Fibroblast of skin of left quadriceps (primary cell): ENCODE measurements at places on chromosomes 6 and 20.

DNA sequence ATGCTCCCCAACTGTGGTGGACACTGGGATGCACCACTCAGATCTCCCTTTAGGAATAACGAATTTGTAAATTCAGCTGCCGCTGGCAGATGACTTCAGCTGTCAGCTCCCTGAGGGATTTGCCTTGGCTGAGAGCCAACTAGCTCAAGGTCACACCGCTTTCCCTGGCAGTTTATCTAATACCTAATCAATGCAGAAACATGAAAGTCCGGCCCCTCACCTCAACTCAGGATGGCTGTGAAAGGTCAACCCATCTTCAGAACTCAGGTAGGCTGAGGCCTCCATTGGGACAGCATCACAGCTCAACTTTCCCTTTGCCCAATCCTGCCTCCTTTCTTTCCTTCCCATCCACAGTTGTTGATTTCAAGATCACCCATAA lies 22.8 kb upstream of the SCGN start:
- DNase-seq, result no peak

DNA sequence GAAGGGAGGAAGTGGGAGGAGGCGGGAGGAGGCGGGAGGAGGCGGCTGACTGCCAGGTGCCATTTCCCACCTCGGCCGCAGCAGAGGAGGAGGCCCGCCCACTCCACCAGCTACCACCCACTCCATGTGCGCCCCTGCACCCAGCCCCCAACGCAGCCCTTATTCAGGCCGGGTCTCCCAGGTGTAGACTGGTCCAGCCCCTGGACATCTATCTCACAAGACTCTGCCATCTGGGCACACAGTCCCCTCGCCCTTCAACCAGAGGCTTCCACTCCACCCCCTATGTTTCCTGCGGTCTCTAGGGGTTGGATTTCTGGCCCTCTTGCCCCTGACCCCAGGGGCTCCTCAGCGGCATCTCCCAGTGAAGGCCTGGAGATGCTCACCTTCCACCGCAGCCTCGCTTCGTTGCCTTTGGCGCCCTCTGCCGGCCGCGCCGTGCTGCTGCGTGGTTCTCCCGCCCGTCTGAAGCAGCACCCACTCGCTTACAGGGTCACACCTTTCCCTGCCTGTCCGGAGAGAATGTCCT lies 32.6 kb upstream of the FAM83D start:
- DNase-seq, result peak; percentile 1

DNA sequence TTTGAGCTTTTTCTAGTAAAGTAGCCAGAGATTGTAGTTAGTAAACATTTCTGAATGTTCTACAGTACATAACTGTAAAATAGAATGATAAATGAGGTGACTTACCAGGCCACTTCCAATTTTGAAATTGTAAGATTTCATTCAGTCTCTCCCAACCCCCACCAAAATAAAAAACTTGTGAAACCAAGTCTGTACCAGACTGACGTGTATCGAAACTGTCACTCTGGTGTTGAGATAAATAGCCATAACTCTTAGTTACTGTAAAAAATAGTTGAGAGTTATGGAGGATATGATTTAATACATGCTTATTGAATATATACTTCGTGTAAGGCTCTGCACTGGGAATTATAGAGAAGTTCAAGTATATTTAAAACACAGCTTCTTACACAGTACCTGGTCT lies 455.7 kb downstream of the PLCB1 start:
- no peak for DNase-seq

DNA sequence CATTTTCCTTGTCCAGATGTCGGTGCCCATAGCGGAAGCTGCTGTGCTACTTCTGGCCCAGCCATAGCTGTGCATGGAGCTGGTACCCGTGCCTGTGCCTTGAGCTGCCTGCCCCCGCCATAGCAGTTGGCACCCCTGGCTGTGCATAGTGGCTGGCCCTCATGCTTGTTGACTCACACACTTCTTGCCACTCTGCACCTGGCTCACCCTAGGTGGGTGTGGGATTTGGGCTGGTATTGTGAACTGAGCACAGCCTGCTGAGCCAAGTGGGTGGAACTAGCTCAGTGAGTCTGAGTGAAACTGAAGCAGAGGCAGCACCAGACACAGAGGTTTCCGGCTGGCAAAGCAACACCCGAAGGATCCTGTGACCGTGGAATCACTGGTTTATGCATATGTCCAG lies 689.5 kb upstream of the EYS start:
- no peak for DNase-seq

GRCh38 chr6:84977363-84977705 lies 212.9 kb upstream of the TBX18 start:
- DNase-seq, result no peak

GRCh38 chr6:72418495-72418894 lies 203.4 kb upstream of the KCNQ5 start:
- peak; percentile 81 for DNase-seq

GRCh38 chr20:13995841-13996240 lies 525 bp downstream of the MACROD2 start:
- no peak for DNase-seq

- no peak for DNase-seq
Observed at GRCh38 chr6:36676141-36677058, 2.1 kb upstream of the CDKN1A start.

DNA sequence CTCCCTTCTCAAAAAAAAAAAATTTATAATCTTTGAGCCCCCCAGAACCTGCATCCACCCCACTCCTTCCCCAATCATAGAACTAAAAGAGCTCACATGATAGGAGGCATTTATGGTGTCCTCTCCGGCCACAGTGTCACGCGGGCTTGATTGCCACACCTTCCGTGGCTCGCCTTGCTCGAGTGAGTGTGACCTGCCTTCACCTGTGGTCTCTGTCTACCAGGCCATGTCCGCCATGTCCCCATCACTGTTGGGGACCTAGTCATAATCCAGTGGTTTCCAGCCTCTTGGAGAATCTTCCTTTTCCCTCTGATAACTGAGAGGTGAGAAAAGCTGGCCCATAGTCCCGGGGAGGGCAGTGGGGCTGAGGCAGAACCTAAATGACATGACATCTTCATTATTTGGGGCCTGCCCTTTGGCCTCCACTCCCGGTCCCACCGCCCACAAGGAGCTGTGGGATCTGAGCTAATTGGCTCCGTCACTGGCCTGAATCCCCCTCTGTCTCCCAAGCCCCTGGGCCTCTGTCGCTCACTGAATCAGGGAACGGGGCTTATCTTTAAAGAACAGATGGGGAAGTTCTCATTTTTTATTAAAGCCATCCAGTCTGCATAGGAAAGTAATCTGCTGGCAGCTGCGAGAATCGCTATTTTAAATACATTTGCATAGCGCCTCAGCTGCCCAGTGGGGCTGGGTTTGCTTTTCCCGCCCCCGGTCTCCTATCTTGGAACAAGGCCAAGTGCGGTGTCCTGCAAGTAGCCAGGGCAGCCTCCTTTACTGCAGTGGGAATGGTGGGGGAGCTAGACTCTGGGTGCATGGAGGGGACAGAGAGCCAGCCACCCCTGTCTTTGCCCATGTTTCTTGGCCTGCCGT lies 197.6 kb upstream of the PMEPA1 start:
- no peak for DNase-seq

DNA sequence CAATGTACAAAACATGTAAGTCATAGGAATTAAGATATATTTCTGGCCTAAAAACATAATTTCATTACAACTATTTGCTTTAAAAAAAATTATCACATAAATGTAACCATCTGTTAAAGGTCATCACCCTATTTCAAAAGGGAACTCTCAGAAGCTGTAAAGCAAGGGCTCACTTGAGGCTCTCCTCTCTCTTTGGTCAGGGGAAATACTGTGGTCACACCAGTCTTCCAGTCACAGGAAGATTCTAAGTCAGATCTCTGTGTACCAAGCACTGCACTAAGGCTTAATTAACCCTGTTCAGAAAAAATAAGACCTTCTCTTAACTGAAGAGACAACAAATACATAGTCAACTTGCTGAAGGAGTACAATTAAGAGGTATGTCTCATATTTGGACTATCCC lies 75.6 kb downstream of the MMS22L start:
- no peak for DNase-seq

GRCh38 chr6:43972179-43972912 lies 154.9 kb downstream of the MRPL14 start:
- DNase-seq, result no peak

- peak; percentile 48 for DNase-seq
Observed at GRCh38 chr20:6533351-6533750, 234.1 kb upstream of the BMP2 start.

- no peak for DNase-seq
Observed at GRCh38 chr6:137259349-137259748, 40.2 kb upstream of the IFNGR1 start.

- no peak for DNase-seq
Observed at GRCh38 chr6:35544769-35545361, 32.2 kb upstream of the TULP1 start.

GRCh38 chr6:159815410-159815809 lies 15.3 kb downstream of the PNLDC1 start:
- no peak for DNase-seq

- peak; percentile 91 for DNase-seq
Observed at GRCh38 chr6:90256698-90257485, 39.8 kb downstream of the BACH2 start.

GRCh38 chr6:53734473-53735299 lies 60.1 kb upstream of the LRRC1 start:
- peak; percentile 70 for DNase-seq

DNA sequence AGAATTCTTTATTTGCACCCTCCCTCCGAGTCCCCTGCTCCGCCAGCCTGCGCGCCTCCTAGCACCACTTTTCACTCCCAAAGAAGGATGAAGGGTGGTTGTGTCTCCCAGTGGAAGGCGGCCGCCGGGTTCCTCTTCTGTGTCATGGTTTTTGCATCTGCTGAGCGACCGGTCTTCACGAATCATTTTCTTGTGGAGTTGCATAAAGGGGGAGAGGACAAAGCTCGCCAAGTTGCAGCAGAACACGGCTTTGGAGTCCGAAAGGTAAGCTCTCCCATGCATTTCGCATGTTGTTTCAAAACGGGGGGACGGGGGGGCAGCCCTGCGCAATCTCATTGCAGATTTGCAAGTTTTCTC lies 357 bp downstream of the PCSK2 start:
- DNase-seq, result no peak

- no peak for DNase-seq
Observed at GRCh38 chr6:142756215-142756630, 188.8 kb downstream of the HIVEP2 start.

GRCh38 chr6:169371344-169372127 lies 117.9 kb upstream of the THBS2 start:
- DNase-seq, result peak; percentile 32
